ENCODE measurements at places on chromosomes 5 and 9. TPM values are rescaled to one million over a fixed set of nuclear protein-coding genes. Genes with fewer than 3 reads are reported as not detected.
A peak's percentile ranks its signal among the peaks of the same experiment; 100 is the strongest.

PROB1 gene
- 1.1 TPM for total RNA-seq

INSL6 gene
- total RNA-seq = not detected

PCDHA11 gene
- total RNA-seq = not detected

ELOVL7 gene
- total RNA-seq = 0.30 TPM

SMIM32 gene
- not detected for total RNA-seq

WDR38 gene
- not detected for total RNA-seq

CCDC192 gene
- total RNA-seq = not detected

STPG3 gene
- total RNA-seq = not detected

SPATA31D4 gene
- not detected for total RNA-seq

DNA sequence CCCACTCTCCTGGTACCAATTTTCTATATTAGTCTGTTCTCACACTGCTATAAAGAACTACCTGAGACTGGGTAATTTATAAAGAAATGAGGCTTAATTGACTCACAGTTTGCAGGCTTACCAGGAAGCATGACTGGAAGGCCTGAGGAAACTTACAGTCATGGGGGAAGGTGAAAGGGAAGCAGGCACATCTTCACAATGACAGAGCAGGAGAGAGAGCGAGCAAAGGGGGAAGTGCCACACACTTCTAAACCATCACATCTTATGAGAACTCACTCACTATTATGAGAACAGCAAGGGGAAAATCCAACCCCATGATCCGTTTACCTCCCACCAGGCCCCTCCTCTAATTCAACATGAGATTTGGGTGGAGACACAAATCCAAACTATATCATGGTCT is 72.2 kb downstream of the ATG10 start:
- no peak overlapping the region for H3K27ac ChIP-seq
- DNase-seq = no peak
- H3K36me3 ChIP-seq = peaks cover 15% of the 10 kb centered on the region
- H3K4me1 ChIP-seq = no peaks in the 10 kb centered on the region

DNA sequence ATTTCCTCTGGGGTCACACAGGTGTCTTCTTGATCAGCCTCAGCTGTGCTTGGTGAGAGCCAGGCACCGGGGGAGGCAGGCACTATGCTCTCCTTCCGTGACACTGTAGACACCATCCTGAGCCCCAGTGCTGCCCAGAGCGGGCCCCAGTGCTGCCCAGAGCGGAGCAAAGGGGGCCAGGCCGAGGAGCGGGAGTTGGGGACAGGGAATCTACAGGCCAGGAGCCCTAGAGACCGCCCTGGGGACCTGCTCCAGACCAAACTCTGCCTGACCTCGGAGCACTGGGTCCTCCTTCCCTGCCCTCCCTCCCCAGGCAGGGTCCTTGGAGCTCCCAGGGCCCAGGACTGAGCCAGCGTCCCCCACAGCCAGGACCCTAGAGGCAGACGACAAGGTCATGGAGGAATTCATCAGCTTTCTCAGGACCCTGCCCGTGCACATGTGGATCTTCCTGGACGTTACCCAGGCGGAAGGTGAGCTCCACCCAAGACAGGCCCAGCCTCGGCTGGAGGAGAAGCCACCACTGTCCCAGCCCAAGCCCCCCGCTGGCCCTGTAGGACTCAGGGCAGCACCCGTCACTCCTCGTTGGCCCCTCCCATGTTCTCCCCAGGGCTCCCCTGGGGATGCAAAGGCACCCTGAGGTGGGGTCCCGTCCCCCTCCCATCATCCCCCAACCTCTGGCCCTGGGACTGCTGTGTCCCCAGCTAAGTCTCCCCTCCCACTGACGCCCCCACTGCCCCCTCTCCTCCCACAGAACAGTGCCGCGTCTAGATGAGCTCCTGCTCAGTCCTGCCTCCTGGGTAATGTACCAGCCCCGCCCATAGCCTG is 30.2 kb downstream of the PAEP start:
- no peaks in the 10 kb centered on the region for H3K4me1 ChIP-seq
- H3K4me3 ChIP-seq = no peak overlapping the region
- no peak overlapping the region for H3K27ac ChIP-seq
- H3K27me3 ChIP-seq = peaks cover 8% of the 10 kb centered on the region

DNA sequence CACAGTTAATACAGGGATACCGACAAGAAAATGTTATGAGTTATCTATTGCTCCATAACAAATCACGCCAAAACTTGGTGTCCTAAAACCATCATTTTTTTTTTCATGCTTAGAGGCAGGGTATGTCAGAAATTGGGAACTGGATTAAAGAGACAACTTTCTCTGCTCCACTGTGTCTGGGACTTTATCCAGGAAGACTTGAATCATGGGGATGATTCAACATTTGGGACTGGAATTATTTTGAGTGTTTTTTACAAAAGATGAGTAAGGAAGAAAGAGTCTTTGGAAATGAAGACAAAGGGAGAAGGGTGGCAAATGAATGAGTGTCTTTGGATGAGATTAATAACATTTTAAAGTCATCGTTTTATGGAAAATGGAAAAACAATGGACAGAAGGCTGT is 1883.7 kb upstream of the C9orf72 start:
- H3K4me1 ChIP-seq = no peaks in the 10 kb centered on the region
- H3K27ac ChIP-seq = no peak overlapping the region
- DNase-seq = no peak

GRCh38 chr5:125222597-125223240 is 476.3 kb upstream of the ZNF608 start:
- no peak overlapping the region for H3K4me3 ChIP-seq
- no peak overlapping the region for H3K27ac ChIP-seq
- H3K4me1 ChIP-seq = no peaks in the 10 kb centered on the region
- H3K36me3 ChIP-seq = no peaks in the 10 kb centered on the region

DNA sequence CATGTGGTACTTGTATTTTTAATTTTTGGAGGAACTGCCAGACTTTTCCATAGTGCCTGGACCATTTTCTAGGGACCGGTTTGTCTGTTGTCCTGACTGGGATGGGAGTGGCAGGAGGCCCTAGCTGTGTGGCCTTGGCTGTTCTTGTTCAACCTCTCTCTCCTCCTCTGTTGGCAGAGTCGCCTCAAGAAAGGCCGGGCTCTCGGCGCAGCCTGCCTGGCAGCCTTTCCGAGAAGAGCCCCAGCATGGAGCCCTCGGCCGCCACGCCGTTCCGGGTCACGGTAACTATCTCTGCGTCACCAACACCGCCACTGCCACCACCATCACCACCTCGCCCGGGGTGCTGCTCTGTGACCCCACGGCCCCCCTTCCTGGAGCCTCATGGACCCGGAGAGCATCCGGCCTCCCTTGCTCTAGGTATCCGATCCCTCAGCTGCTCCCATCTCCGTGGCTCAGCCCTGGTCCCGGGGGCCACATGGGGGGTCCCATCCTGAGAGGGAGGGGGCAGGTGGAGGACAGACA is 27.1 kb downstream of the DAB2IP start:
- no peak overlapping the region for H3K27ac ChIP-seq
- no peak for DNase-seq

GRCh38 chr5:1544294-1544961 is 20.7 kb upstream of the LPCAT1 start:
- DNase-seq = no peak
- H3K4me1 ChIP-seq = no peaks in the 10 kb centered on the region
- no peak overlapping the region for H3K27ac ChIP-seq
- no peak overlapping the region for H3K4me3 ChIP-seq
- H3K27me3 ChIP-seq = no peaks in the 10 kb centered on the region

DNA sequence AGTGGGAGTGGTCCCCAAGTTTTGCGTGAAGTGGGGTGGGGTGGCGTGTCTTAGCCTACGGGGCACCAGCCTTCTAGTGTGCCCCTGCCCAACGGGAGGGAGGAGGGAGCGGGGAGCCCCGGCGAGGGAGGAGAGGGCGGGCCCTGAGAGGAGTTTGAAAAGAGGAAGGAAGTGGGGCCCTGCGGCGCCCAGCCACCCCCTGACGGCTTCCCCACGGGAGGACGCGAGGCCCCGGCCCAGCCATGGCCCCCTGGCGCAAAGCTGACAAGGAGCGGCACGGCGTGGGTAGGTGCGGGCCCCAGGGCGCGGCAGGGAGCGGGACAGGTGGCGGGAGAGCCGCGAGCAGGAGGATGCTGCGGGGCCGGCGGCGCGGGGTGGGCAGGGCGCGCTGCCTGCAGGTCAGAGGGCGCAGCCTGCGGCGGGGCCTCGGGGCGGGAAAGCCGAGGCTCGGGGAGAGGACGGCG is at the start of gene DOCK2:
TSS of gene DOCK2 (plus strand) at position 191 of the 464 bp plus-strand sequence. CDS start at position 243, 52 bp downstream.
- peaks cover 32% of the 10 kb centered on the region for H3K36me3 ChIP-seq
- no peaks in the 10 kb centered on the region for H3K27me3 ChIP-seq
- peak; percentile 74 for DNase-seq
- peak within 1 kb of the TSS; percentile 93 for H3K4me3 ChIP-seq
- H3K27ac ChIP-seq = peak within 1 kb of the TSS; percentile 95

DNA sequence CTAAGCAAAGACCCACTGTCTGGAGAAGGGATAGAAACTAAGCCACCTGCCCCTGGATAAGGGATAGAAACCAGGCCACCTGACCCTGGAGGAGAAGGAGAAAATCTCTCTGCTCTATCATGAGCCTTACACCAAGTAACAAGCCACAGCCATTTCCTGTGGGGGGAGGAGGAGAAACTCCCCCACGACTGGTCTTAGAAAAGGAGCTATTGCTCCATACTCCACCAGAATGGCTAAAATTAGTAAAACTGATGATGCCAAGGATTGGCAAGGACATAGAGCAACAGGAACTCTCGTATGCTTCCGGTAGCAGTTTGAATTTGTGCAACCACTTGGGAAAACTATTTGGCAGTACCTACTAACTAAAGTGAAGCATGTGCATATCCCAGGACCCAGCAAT is 70.8 kb downstream of the ACTL7B start:
- no peaks in the 10 kb centered on the region for H3K36me3 ChIP-seq
- no peak for DNase-seq
- peaks cover 7% of the 10 kb centered on the region for H3K4me1 ChIP-seq
- no peak overlapping the region for H3K27ac ChIP-seq
- H3K4me3 ChIP-seq = no peak overlapping the region

- H3K4me3 ChIP-seq = no peak overlapping the region
- H3K4me1 ChIP-seq = no peaks in the 10 kb centered on the region
- no peaks in the 10 kb centered on the region for H3K36me3 ChIP-seq
- no peaks in the 10 kb centered on the region for H3K27me3 ChIP-seq
- DNase-seq = no peak
Observed at GRCh38 chr9:83422527-83422926, 115.7 kb downstream of the FRMD3 start.

GRCh38 chr5:54457094-54457862 is 1.8 kb downstream of the HSPB3 start:
- no peaks in the 10 kb centered on the region for H3K4me1 ChIP-seq
- H3K4me3 ChIP-seq = no peak overlapping the region
- no peak for DNase-seq
- H3K27me3 ChIP-seq = no peaks in the 10 kb centered on the region
- H3K36me3 ChIP-seq = no peaks in the 10 kb centered on the region

DNA sequence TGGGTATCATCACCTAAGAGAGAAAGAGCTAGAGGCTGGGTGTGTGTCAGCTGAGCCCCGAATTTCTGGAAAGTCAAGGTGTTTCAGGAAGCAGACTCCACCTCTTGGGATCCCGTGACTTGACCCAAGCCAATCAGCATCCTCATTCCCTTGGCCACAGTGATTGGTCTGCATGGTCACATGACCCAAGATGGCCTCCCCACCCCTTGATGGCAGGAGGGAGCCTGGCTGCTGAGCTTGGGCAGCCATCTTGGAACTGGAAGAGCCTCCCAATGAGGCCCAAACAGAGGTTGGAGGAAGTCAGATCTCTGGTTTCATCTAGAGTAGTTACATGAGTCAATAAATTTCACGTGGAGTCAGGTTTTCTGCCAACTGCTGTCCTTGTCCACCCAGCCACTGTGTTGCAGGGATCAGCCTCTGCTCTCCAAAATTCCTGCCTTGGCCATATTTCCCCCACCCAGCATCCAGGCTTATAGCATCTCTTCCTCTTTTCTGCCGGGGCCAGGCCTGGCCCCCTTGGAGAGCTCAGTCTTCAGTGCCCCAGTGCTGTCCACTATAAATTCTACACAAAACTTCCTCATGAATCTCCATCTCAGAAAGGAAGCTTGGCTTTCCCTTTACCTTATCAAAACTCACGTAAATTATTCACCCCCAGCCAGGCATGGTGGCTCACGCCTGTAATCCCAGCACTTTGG is 17.2 kb upstream of the SUSD3 start:
- H3K27ac ChIP-seq = peak overlapping the region; percentile 67
- no peaks in the 10 kb centered on the region for H3K27me3 ChIP-seq
- peak; percentile 66 for DNase-seq
- H3K4me3 ChIP-seq = no peak overlapping the region
- no peaks in the 10 kb centered on the region for H3K36me3 ChIP-seq

- no peak for DNase-seq
Observed at GRCh38 chr9:33913541-33913940, 96.6 kb downstream of the UBE2R2 start.

GRCh38 chr9:134891053-134891452 is 10.4 kb downstream of the FCN2 start:
- H3K36me3 ChIP-seq = no peaks in the 10 kb centered on the region
- H3K4me3 ChIP-seq = no peak overlapping the region
- H3K27me3 ChIP-seq = peaks cover 11% of the 10 kb centered on the region
- peaks cover 1% of the 10 kb centered on the region for H3K4me1 ChIP-seq
- no peak overlapping the region for H3K27ac ChIP-seq
- no peak for DNase-seq

DNA sequence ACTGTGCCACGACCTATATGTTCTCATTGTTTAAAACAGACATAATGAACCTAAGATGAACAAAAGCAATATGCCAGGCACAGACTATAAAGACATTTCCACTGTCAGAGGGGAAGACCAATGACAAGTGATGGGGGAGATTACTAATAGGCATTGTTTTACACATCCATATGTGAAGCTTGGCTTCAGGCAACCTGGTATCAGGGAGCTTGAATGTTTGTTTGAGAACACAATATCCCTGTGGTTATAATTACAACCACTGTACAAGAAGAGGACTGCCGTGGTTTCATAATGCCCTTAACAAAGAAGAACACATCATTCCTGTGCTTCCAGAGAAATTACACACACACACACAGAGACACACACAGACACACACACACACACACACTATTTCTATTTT is 385.7 kb downstream of the BNC2 start:
- H3K27ac ChIP-seq = no peak overlapping the region
- no peaks in the 10 kb centered on the region for H3K36me3 ChIP-seq
- no peak overlapping the region for H3K4me3 ChIP-seq
- H3K27me3 ChIP-seq = no peaks in the 10 kb centered on the region
- DNase-seq = no peak

DNA sequence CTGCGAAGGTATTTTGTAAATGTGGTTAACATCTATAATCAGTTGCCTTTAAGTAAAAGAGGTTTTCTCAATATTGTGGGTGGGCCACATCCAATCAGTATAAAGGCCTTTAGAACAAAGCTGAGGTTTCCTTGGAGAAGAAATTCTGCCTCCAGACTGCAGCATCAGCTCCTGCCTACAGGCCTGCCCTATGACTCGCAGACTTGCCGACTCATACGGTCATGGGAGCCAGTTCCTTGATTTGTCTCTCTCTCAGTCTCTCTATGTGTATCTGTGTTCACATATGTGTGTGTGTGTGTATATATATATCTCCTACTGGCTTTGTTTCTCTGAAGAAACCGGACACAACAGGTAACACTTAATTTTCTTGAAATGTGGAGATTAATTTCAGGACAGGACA is 45.3 kb downstream of the SLC36A1 start:
- peak; percentile 12 for DNase-seq
- H3K4me1 ChIP-seq = no peaks in the 10 kb centered on the region
- no peak overlapping the region for H3K27ac ChIP-seq
- H3K27me3 ChIP-seq = no peaks in the 10 kb centered on the region
- no peak overlapping the region for H3K4me3 ChIP-seq
- H3K36me3 ChIP-seq = peaks cover 2% of the 10 kb centered on the region

GRCh38 chr5:167920589-167920988 is 370.9 kb upstream of the WWC1 start:
- H3K36me3 ChIP-seq = no peaks in the 10 kb centered on the region
- no peak overlapping the region for H3K27ac ChIP-seq
- peaks cover 2% of the 10 kb centered on the region for H3K27me3 ChIP-seq
- no peaks in the 10 kb centered on the region for H3K4me1 ChIP-seq
- no peak overlapping the region for H3K4me3 ChIP-seq
- no peak for DNase-seq

All from activated naive CD4-positive, alpha-beta T cell treated with anti-CD3 and anti-CD28 coated beads for 36 hours (primary cell).